ENCODE measurements at places on chromosomes 1 and 21.
A peak's percentile ranks its signal among the peaks of the same experiment; 100 is the strongest.

DNA sequence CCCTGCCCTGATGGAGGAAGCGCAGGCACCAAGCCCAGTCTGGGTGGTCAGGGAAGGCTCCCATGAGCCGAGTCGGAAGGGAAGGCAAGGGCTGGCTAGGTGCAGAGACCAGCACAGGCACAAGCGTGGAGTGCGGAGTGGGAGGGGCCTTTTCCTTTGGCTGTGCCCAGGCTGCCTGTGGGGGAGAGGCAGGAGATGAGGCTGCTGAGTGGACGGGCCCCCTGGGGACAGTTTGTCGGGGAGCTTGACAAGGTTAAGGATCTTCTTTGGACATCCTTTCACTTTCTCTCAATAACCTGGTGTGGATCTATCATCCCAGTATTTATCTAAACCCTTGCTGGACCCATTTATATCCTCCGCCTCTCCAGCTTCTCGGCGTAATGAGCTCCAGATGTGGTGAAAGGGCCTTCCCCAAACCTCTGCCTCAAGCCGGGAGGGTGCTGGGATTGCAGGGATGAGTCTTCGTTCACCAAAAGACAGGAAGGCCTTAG is 42.9 kb downstream of the EPHB2 start:
- peak; percentile 70 for DNase-seq

DNA sequence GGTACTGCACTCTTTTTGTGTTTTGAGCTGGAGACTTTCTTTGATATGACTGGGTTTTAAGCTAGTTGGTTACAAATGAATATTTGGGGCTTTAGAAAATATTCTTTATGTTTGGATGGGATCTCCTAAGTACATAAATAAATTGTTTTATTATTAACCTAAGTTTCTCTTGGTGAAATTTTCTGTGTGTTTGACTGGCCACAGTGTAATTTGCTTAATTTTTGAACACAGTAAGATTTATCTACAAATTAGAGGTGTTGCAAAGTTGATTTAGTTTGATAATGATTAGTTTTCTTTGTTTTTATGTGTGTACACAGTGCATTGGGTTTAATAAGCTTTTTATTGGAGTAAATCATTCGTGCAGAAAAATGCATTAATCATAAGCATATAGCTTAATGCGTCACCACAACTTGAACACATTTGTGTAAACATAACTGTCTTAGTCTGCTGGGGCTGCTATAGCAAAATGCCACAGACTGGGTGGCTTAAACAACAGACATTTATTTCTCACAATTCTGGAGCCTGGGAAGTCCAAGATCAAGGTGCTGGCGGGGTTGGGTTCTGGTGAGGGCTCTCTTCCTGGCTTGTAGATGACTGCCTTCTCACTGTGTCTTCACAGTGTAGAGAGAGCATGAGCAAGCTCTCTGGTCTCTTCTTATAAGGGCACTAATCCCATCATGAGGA is 17.4 kb upstream of the SLC6A9 start:
- no peak for DNase-seq

DNA sequence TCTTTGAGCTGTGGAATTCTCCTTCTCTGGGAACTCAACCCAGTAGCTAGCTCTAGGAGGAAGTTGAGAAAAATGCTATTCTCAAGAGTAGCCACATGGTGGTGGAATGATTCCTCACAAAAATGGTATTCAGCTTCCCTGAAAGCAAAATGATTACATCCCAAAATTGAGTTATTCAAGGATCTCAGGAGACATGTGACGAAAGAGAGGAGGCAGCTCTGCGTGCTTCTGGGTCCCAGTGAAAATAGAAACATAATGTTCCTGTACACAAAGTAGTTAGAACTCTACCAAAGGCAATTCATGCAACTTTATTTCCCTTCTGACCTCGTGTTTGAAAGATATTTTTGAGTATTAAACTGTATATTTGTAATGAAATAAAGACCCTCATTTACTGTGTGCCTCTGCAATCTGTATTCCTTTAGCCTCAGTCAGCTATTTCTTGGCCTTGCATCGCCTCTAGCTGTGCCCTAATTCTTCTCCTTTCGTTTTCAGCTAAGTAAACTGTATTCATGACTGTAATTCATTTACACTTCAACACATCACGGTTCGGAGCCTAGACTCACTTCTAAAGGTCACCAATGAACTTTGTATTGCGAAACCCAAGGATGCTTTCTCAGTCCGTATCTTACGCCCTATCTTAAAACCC is 167.3 kb downstream of the FASLG start:
- peak; percentile 87 for DNase-seq

- DNase-seq: no peak
These were observed 12.4 kb downstream of the GALNT2 start for GRCh38 chr1:230079199-230080024.

DNA sequence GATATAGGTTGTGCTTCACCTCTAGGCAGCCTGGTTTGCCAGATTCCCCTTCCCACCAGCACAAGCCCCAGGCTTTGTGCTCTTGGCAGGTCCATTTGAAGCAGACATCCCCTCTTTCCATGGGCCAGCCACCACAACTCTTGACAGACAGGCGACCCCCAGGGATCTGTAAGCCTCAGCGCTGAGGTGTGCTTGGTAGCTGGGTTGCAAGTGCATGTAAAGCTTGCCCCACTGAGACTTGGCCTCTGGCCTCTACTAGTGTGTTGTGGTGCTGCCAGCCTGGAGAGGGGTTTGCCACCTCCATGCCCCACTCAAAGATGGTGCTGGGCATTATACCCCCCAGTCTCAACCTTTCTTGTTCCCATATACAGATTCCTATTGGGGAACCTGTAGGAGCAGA is 103.9 kb downstream of the HMCN1 start:
- DNase-seq: no peak

- DNase-seq: no peak
These were observed 297.6 kb upstream of the RUNX1 start for GRCh38 chr21:35346697-35347096.

GRCh38 chr1:115706587-115707425 is 61.7 kb downstream of the CASQ2 start:
- DNase-seq: peak; percentile 47

DNA sequence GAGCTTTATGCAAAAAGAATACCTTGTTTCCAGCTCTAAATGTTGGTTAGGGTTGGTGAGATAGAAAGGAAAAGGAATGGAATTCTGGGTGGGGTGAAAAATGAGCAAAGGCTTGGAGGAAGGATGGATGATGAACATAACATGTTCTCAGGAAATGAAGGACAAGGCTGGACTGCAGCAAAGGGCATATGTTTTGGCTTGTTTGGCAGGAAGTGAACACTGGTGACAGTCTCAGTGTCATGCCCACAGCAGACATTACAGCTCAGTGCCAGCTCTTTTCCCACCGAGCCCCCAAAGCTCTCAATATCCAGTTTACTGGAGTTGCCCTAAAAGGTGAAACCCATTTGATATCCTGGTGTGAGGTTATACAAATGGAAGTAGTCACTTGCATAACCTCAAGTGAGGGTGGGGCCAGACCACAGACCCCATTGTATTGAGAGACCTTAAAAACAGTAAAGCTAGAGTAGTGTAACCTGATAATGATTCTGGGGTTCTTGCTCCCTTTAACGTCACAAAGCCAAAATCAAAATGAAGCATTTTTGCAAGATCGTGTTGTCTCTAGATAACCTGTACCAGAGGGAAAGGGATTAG is 270.6 kb downstream of the NFIA start:
- no peak for DNase-seq
